ENCODE measurements at places on chromosomes 12 and 14. TPM values are rescaled to one million over a fixed set of nuclear protein-coding genes. Genes with fewer than 3 reads are reported as not detected.

ESRRB gene
- not detected for total RNA-seq

PTPRO gene
- 15.3 TPM for total RNA-seq

DNA sequence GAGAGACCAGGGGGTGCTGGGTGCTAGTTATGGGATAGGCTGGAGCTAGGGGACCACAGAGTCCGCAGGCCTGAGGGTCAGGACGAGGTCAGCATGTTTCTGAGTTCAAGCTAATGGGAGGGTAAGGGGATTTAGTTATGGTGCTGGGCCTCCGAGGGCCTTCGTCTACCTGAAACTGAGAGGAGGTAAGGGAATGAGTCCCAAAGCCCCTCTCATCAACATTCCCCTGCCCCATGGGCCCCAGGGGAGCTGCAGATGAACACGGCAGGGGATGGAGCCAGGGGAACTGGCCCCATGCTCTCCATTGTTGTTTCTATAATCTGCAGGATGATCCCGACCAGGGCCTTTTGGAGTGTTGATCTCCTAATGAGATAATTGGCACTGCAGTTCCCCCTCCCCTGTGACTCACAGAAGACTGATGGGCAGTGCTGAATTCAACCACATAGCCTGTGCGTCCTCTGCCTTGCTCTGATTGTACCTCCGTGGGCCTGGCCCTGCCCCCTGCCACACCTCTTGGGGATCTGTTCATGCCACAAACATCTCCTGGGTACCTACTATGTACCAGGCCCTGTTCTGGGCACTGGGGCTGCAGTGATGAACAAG, 21.4 kb downstream of the FAIM2 start:
- no peak for DNase-seq

DNA sequence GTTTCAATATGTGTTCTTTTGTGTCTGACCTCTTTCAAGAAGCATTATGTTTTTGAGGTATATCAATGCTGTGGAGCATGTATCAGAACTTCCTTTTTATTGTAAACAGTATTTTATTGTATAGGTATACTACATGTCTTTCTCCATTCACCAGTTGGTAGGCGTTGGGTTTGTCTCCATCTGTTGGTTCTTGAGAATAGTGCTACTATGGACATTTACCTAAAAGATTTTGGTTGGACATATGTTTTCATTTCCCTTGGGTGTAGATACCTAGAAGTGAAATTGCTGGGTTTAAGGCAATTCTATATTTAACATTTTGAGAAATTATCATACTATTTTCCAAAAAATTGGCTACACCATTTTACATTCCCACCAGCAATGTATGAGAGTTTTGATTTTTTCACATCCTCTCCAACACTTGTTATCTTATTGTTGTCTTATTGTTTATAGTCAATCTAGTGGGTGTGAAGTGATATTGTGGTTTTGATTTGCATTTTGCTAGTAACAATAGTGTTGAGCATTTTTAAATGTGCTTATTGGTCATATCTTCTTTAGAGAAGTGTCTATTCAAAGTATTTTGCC, 409.2 kb downstream of the IPO8 start:
- DNase-seq = no peak

GRCh38 chr14:72057701-72058285, 125.6 kb downstream of the RGS6 start:
- DNase-seq = no peak

GRCh38 chr12:14256555-14257169, 108.8 kb upstream of the ATF7IP start:
- peak; percentile 80 for DNase-seq

Measured in uterus (tissue), 4 donors.